Activated CD8-positive, alpha-beta T cell treated with anti-CD3 and anti-CD28 coated beads for 36 hours (primary cell): ENCODE measurements at places on chromosomes 11 and 22. TPM values are rescaled to one million over a fixed set of nuclear protein-coding genes. Genes with fewer than 3 reads are reported as not detected.

SAC3D1 gene
- total RNA-seq: 14.5 TPM

DNHD1 gene
- 27.5 TPM for total RNA-seq

CDC42EP2 gene
- 1.2 TPM for total RNA-seq

CNIH2 gene
- 2.0 TPM for total RNA-seq

PANX3 gene
- total RNA-seq: not detected

TRIM66 gene
- total RNA-seq: 24.7 TPM

MS4A14 gene
- not detected for total RNA-seq

SLC37A2 gene
- 0.74 TPM for total RNA-seq

TRIM21 gene
- total RNA-seq: 25.5 TPM

C11orf42 gene
- total RNA-seq: not detected

IFITM10 gene
- total RNA-seq: 0.31 TPM

TBX10 gene
- not detected for total RNA-seq

CNTN5 gene
- not detected for total RNA-seq

RGL4 gene
- total RNA-seq: 11.9 TPM

PANX2 gene
- 3.3 TPM for total RNA-seq

SSRP1 gene
- total RNA-seq: 284 TPM

DCHS1 gene
- 1.6 TPM for total RNA-seq

RPUSD4 gene
- 43.4 TPM for total RNA-seq

ANKK1 gene
- not detected for total RNA-seq

GRM5 gene
- total RNA-seq: not detected

LARGE2 gene
- total RNA-seq: 1.1 TPM

RIMBP3C gene
- total RNA-seq: not detected

NRXN2 gene
- 0.07 TPM for total RNA-seq
